ENCODE measurements at places on chromosomes 7 and 10. TPM values are rescaled to one million over a fixed set of nuclear protein-coding genes. Genes with fewer than 3 reads are reported as not detected.
A peak's percentile ranks its signal among the peaks of the same experiment; 100 is the strongest.

DNA sequence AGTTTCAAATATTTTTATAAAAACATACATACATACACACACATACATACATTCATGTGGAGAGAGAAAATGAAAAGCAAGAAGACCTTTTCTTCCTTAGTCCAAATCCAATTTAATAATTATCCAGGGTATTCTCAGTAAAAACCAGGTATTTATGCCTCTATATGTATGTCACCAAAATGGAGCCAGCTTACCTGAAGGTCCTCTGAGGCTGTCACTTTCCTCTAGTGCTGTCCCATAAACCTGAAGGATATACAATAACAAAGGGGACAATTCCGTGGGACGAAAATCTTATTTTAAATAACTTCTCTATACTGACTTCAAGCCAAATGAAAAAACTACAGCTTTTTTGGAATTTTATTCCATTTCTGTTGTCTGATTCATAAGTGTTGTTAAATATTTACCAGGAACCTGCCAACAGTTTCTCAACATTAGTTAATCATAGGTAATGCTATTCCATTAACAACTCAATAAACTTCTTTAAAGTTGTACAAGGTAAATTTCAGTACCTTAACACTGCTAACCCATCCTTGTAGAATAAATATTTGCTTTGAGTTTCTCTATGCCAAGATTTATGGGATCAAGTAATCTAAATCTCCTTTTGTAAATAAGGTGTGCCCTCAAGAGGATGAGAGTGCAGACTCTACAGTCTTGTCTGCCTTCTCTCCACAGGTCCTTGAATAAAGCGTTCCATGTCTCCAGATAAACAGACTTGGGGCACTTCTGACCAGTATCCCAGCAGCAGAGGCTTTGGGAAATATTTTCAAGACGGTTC is 260.3 kb downstream of the AHR start:
- DNase-seq = peak; percentile 71

DNA sequence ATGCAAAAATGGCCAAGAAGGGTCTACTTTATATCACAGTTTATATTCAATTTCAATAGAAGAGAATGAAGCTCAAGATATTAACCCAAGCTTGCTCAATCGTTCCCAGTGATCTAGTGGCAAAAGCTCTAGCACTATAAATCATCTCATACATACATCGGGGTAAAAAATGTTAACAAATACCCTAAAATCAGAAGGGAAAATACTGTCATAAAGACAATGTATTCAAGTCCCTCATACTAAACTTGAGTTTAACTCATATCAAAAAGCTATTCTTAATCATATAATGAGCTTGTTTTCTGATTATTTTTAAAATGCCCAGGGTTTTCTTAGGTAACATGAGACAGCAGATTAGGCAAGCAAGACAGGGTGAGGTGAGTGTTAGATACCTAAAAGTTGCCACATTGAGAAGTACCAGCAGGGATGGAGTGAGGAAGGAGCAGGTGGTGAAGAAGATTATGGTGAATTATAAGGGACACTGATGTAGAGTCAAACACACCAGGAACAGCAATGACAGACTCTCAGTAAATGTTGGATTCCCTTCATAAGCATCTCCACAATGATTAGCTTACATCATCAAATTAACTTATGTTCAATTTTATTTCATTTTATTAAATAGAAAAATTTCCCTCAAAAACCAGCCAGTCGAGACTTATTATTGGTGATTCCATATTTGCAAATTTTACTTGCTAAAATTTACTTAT is 46.2 kb downstream of the ELAPOR2 start:
- DNase-seq = no peak

WEE2 gene
- 0.03 TPM for total RNA-seq

DNA sequence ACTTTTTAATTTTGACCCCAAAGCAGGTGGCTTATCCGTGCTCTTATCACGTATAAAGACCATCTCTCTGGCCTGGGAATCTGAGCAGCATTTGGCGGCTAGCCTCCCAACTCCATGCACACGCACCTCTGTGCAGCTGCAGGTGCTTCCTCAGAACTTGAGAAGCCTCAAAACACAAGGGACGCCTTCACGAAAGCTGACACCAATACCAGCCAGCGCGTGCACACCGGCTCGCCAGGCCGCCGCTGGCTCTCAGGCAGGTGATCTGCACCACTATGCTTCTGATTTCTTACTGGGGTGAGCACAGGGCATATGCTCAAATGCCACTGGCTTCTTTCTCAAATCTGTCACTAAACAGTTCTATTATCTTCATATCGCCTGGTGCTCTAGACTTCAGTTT is 145.0 kb downstream of the PARD3 start:
- no peak for DNase-seq

- peak; percentile 51 for DNase-seq
These were observed 505 bp downstream of the NUDCD3 start for GRCh38 chr7:44489955-44490350.

DNA sequence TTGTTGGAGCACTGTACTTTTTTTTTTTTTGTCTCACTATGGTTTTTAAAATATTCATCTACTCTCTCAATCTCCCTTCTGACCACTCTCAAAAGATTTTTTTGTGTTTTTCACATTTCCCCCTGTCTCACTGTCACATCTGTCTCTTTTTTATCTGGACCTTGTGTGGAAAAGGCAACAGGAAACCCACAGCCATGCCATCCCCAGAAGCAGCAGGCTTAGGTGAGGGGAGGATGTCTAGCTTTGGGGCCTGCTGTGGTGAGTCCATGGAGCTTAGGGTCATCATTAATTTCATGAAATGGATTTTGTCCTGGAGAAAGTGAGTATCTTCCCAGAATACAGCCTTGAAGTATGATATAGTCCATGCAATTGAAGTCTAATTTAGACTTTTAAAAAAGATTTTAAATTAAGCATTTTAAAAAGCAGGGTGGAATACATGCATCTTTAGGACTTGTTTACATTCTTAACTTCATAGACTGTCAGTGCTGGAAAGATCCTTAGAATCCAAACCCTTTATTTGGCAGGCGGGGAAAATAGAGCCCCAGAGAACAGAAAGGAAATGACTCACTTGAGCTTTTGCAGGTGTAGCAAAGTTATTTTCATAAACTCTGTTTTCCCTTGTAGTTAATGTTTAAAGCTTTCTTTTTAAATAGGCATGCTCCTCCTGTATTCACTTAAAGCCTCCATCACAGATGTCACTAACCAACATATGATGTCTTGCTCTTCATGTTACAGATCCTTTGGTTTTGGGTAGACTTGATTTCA is 25.1 kb downstream of the MINDY4 start:
- DNase-seq = peak; percentile 42

- no peak for DNase-seq
These were observed 35.1 kb upstream of the DLG5 start for GRCh38 chr10:77961668-77962067.

GRCh38 chr10:50604049-50604640 is 19.6 kb downstream of the SGMS1 start:
- no peak for DNase-seq

DNA sequence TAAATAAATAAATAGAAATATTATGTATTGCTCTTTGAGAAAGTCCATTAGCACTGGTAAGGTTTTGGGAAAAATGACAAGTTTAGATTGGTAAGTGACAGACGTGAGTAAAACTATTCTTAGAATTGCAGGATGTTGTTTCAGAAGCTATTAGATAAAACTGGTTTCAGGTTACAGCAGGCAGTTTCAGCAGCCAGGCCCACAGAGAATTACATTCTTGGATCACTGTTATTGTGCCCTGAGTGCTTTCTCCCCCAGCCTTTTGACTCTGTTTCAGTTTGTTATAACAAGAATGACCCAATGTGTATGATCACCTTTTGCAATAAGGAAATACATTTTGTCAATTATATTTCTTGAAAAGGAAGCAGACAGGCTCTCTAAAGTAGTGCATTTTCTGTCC is 86.5 kb downstream of the DKK1 start:
- DNase-seq = no peak

GPR85 gene
- not detected for total RNA-seq

- no peak for DNase-seq
These were observed 156.2 kb upstream of the PTER start for GRCh38 chr10:16280595-16280994.

All from HT-29 (cell line).